Endothelial cell of umbilical vein (primary cell): ENCODE measurements at places on chromosomes 16 and 17.

- no peak for DNase-seq
These were observed 19.4 kb downstream of the PLCG2 start for GRCh38 chr16:81798311-81799137.

DNA sequence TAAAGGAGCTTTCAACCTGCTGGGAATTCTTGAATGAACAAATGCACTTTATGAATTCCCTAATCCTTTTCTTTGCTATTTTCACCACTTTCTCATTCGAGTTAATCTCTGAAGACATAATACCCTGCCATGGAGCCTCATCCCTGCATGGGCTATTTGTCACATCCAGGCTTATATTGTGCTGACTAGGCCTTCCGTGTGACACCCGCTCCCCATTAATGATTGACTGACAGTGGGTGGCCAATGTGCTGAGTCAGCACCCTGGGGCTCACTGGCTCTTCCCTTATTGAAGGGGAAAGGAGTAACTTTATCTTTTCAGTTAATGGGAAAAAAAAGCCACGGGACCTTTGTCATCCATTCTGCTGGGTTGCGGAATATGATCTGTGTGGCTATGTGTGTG is 1024.8 kb upstream of the EEF2KMT start:
- no peak for DNase-seq

DNA sequence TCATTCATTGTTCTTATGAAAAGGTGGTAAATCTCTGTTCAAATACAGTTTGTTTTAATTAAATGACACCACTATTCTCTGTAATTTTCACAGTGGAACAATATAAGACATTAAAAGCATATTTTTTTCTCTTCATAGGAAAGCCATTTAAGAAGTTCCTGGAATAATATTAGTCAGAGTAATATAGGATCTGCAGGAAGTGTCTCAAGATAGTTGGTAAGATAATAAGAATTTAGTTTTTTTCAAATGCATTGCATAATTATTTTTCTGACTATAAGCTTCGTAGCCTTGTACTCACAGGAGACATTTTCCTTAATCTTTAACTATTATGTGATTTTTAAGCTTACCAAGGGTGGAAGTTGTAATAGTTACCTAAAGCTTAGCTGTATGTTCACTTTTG is 16.9 kb downstream of the STXBP4 start:
- peak; percentile 9 for DNase-seq

DNA sequence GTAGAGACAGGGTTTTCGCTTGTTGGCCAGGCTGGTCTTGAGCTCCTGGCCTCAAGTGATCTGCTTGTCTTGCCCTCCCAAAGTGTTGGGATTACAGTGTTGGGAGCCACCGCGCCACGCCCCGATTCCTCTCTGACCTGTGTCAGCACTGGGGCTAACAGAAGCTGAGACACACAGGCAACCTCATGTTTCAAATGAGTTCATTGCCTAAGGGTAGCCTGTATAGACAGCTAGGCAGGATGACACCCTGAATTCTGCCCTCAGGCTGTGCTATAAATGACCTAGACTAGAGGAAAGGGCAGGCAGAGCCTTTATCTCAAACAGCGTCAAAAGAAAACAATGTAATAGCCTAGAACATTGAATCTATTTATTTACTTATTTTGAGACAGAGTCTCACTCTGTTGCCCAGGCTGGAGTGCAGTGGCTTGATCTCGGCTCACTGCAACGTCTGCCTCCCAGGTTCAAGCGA is 2.3 kb upstream of the CDK3 start:
- DNase-seq = no peak

DNA sequence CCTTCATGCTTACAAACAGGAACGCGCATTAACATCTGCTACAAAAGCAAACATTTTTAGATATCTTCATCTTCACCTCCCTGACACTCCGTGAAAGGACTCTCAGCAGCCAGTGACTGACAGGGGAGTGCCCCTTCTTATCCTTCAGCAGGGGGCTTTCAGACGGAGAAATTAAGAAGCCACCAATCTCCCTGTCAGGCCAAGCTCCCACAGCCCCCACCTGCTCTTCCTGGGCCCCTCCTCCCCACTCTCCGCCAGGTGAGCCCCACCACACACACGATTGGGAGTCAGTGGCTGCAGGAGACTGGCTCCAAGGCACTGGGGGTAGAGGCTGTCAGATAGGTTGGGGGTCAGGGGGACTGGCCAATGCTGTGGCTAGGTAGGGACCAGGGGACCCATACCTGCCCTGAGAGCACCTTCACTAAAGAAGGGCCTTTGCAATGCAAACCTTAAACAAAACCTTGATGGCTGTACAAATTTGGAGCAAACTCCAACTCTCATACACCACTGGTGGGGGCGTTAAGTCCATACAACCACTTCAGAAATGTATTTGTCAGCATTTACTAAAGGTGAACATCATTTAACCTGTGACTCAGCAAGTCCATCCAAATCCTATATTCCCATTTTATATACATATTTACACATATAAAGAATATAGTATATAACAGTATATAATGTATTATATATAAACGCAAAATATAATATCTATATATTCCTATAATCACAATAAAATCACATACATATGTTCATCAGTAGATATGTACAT is 232.2 kb downstream of the ZNF423 start:
- no peak for DNase-seq

GRCh38 chr17:15289285-15290183 is 24.4 kb upstream of the PMP22 start:
- DNase-seq = peak; percentile 83

DNA sequence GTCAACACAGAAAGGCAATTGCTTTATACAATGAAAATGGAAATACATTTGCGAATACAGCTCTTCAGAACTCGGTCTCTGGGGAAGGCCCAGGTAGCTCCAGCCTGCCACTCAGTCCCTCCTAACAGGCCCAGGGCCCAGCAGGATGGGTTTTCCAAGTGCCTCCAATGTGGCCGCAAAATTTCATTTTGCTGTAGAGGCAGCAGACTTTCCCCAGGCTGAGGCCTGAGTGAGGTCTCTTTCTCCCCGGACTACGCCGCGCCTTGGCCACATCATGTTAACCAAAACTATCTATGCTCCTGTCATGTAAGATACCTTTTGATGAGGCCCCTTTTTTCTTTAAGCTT is 606.0 kb upstream of the SALL1 start:
- no peak for DNase-seq

DNA sequence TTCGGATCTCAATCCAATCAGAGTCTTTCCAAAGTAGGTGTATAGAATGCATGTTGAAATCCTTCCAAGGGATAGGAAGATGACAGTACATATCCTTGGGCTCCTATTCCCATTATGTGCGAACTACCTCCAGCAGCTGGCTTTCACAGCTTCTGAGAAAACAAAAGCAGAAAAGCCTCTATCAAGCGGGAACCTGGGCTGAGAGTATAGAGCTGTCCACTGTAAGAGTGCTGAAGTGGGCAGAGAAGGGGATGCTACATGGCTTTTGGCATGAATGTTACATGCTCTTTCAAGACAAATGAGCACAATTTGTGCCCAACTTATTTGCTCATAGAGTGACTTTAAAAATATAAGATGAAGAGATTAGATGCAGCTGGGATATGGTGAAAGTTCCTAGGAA is 993.5 kb downstream of the CDH8 start:
- no peak for DNase-seq

DNA sequence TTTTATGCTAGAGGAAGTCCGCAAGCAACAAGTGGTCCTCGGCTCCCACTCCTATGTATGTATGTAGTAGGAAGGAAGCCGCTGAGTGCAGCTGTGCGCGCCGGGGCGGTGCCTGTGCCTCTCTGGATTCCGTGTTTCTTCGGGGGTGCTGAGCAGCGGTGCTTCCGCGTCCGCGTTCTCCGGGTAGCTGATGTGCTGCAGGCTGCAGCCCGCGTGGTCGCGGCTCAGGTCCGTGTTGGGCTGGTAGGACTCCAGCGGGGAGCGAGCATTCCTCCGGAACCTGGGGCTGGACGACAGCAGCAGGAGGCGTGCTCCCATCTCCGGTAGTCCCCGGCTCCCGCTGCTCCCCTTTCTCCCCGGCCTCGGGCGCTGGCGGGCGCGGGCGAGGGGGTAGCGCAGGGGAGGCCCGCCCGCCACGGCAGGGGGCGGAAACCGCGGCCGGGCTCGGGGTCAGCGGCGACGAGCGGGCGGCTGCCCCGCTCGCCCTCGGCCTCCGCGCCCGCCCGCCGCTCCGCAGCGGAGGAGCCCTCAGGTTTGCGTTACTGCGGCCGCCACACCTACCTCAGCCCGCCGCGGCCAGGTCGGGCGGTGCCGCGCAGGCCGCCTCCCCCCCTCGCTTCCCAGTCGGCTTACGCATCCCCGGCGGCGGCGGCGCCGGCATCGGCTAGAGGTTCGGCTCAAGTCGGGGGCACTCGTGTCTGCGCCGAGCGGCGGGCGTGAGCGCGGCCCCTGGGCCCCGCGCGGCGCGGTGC is 487 bp downstream of the C17orf67 start:
- peak; percentile 62 for DNase-seq

GRCh38 chr17:70716551-70716950 is 547.2 kb downstream of the KCNJ2 start:
- no peak for DNase-seq

- no peak for DNase-seq
These were observed 117.0 kb downstream of the METRNL start for GRCh38 chr17:83196366-83196765.

GRCh38 chr17:7042501-7043181 is 1.3 kb downstream of the SLC16A11 start:
- DNase-seq = no peak

DNA sequence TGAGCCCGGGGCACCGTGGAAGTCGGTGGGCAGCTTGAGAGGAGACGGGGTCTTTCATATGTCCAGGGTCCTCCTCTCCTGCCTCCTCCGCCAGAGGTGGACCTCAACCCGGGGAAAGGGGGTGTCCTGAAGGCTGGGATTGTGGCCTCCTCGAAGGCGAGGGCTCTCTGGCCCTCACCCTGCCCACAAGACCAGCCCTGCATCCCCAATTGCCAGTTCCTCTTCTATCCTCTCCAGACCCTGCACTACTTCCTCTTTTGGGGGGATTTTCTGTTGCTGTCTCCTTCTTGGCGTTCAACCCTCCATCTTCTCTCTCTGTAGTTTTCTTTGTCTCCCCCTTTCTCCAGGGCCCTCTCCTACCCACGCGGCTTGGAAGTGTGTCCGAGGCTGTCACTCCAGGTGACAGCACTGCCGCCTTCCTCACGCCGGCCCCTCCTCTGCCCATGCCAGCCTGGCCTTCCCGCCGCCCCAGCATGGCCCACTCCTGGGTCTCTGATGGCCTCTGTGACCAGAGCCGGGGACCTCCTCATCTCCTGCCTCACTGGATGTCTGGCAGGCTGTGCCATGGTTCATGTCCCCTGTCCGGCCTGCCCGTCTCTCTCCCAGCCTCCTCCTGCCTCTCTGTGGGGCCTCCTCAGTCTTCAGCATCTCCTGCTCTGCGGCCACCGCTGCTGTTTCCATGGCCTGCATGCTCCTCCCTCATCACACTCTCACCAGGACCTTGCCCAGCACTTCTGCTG is 2.4 kb upstream of the ITGAX start:
- no peak for DNase-seq

- peak; percentile 85 for DNase-seq
These were observed 18.0 kb upstream of the MON1B start for GRCh38 chr16:77172951-77173350.

GRCh38 chr17:34760931-34761495 is 181.6 kb downstream of the TMEM132E start:
- DNase-seq = no peak

DNA sequence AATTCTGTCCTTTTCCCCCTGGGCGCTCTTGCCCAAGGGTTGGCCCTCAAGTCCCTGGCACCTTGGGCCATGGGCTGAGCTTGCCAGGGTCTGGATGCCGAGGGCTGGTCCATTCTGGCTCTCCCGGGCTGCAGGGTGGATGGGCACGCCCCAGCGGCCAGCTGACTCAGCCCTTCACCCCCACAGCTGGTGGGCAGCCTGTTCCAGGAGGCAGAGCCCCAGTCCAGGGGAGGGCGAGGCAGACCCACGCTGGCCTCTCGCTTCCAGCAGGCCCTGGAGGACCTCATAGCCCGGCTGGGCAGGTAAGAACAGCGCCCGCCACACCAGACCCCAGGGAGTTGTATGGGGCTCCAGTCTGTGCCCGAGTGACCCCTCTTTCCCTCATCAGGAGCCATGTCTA is 15.0 kb downstream of the MYO15B start:
- DNase-seq = no peak
